ENCODE measurements at places on chromosomes 13 and 19.

GRCh38 chr19:52735734-52736133 is 890 bp upstream of the ZNF611 start:
- no peak for DNase-seq

DNA sequence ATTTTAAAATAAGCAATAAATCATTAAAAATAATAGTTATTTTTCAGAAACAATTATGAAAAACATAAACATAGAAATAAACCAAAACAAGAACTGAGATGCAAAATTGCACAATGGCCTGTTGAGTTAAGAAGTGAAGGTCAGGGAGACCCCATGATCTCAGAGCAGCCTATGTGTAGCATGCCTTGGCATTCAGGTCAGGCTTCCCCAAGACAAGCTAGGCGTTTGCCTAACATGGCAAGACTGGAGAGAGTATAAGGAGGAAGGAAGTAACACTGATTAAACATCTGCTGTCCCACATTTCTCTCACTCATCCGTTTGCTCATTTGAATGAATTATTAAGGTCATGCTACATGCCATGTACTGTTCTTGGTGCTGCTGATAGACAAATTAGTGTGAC is 291.8 kb downstream of the TSHZ3 start:
- no peak for DNase-seq

DNA sequence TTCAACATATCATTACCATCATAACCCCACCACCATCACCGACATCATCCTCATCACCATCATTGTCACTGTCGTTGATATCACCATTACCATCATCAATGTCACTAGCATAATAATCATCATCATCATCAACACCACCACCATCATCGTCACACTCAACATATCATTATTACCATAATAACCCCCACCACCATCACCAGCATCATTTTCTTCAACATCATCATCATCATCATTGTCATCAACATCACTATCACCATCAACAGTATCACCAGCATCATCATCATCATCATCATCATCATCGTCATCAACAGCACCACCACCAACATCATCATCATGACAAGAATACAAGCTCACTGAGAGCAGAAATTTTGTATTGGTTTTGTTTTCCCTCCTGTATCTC is 83.8 kb downstream of the MBD3L1 start:
- DNase-seq = no peak

DNA sequence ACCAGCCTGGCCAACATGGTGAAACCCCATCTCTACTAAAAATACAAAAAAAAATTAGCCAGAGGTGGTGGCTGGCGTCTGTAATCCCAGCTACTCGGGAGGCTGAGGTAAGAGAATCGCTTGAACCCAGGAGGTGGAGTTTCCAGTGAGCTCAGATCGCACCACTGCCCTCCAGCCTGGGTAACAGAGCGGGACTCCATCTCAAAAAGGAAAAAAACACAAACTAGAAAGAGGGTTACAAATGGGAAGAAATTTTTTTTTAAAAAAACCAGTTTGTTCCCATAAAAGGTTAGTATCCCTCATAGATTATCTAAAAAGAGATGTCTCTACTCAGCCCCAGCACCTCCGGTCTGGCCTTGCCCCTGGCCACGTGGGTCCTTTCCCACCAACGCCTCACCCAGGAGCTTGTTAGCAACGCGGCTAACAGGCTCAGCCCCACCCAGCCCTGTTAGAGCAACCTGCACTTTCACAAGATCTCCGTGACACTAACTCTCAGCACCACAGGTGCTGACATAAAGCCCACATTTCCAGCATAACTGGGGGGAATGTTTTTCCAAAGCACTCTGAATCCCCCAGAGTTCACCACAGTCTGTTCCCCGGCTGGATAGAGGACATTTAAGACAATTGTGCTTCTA is 4.3 kb downstream of the DMKN start:
- peak; percentile 17 for DNase-seq

- no peak for DNase-seq
Measured at GRCh38 chr13:23386533-23386932, 47.0 kb downstream of the SACS start.

- no peak for DNase-seq
Measured at GRCh38 chr13:91359111-91359510, 11.6 kb downstream of the MIR17HG start.

DNA sequence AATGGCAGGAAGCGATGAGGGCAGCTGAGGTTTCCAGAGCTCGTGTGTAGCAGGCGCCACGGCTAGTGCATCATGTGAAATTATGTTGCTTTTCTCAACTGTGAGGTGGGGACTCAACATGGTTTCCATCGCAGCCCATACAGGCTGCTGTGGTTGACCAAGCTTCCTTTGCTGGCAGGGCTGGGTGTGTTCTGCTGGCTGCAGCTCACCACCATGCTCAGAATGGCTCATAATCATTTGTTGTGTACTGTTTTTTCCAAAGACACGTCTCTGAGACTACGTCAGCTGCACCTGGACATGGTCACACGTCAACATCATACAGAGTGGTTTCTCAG is 16.1 kb upstream of the RASA3 start:
- DNase-seq = peak; percentile 65

GRCh38 chr13:24741016-24741662 is 22.8 kb upstream of the RNF17 start:
- no peak for DNase-seq

GRCh38 chr13:40986101-40986856 is 32.8 kb downstream of the ELF1 start:
- no peak for DNase-seq

- DNase-seq = peak; percentile 55
Measured at GRCh38 chr19:44753932-44754749, 5.6 kb downstream of the BCL3 start.

DNA sequence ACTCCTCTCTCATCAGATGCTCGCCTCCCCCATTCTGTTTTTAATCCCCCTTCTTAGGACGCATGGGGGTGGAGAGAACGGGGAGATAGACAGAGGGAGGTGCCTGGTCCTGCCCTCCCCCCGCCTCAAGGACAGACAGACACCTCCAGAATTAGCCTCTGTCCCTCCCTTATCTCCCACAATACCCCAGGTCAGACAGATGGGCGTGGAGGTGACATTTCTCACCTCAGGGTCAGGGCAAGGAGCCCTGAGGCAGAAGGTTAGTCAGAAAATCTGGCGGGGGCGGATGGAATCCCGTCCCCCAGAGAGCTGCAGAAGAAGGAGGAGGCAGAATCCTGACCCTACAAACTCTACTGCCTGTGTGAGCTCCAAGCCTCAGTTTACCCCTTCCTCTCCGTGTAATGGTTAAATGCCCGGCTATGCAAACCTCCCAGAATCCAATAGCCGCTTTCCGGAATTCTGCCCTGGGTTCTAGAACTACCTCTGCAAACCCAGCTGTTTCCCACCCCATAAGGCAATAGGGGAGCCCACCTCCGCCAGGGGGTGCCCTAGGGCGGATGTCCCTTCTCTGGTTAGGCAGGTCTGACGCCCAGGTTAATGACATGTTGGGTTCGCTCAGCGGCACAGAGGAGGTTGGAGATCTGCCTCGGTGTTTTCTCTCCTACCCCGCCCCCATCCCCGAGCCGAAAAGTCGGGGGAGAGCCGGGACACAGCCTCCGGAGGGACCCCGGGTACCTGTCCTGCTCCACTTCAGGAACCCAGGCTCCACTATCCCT is 900 bp downstream of the PPP1R13L start:
- DNase-seq = no peak

DNA sequence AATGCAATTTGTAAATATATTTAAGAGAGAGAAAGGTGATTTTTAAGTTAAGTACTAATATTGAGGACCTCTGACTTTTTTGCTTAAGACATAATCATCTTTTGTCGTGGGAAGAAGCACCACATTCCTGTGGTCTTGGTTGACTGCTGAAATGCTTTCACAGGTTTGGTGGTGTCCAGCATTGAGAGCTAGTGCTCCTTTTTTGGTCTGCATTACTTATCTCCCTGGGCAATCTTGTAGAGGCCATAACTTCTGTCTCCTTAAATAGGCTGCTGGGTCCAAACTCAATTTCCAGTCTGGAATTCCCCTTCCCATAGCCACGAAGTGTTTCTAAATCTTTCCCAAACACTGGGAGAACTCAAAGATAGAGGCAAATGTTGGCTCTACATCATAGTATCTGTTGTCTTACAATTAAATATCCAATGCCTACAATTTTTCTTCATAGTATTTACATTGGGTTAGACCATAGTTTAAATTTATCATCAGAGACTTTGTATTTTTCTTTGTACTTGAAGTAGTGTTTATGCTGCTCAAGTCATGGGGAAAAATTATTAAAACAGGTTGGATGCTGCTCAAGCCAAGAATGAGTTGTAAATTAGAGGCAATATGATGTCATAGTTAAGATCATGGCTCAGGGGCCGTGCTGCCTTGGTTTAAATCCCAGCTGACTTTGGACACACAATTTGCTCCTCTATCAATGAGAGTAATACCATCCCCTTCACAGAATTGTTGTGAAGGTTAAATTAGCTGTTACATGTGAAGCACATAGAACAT is 105.6 kb downstream of the POSTN start:
- DNase-seq = no peak

DNA sequence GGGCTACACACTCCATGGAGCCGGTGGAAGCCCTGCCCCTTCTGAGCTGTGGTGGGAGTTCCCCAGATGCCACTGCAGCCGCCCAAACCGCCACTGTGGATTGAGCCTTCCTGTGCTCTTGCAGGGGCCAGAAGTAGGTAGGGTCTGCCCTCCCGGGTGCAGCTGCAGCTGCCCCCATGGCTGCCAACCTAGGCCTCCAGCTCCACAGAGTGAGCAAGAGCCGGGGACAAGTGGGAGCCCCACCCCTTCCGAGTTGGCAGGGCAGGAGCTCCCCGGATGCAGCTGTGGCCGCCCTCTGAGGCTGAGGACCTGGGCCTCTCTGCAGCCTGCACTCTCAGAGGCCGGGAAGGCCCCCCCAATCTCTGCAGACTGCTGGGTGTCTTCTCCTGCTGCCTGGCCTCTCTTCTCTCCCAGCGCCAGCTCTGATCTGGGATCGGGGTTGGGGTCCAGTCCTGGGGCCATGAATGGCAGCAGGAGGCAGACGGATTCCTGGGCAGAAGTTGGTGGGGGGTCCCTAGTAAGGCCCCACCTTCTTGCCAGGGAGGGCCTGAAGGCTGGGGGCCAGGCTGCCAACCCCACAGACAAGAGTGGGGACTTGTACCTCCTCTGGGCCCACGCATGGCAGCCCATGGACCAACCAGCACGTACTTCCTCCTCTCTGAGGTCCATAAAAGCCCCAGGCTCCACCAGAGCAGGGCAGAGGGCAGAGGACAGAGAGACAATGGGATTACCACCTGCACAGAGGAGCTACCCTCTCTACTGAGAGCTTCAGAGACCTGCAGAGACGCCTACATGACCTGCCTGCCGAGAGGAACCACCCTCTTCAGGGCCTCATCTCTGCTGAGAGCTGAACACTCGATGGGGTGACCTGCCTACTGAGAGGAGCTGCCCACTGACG is 28.9 kb downstream of the AP2S1 start:
- DNase-seq = peak; percentile 23

- no peak for DNase-seq
Measured at GRCh38 chr19:1045247-1045603, 5.3 kb downstream of the ABCA7 start.

DNA sequence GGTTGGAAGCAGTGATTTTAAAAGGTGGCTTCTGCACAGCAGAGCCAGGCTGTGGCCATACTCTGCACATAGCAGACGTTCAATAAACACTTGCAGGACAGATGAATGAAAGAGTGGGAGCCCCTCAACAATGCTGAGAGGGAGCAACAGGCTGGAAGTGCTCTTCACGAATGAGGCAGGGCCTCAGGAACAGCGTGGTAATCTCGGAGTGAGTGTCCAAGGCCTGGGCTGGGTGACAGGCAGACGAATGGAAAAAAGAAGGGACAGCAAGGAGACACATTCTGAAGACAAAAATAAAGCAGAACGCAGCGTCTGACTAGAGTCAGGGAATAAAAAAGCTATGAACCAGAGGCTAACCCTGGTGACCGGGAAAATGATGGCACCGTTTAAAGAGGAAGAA is 11.1 kb downstream of the GJA3 start:
- no peak for DNase-seq

GRCh38 chr19:3959766-3960131 is 11.2 kb downstream of the DAPK3 start:
- no peak for DNase-seq
